Activated CD8-positive, alpha-beta memory T cell treated with anti-CD3 and anti-CD28 coated beads, Interleukin-2, amount 50 U/mL, for 48 hours (primary cell): ENCODE measurements at places on chromosomes 13 and 19.

GRCh38 chr13:32838945-32839344 lies 177.3 kb upstream of the KL start:
- no peak for DNase-seq

DNA sequence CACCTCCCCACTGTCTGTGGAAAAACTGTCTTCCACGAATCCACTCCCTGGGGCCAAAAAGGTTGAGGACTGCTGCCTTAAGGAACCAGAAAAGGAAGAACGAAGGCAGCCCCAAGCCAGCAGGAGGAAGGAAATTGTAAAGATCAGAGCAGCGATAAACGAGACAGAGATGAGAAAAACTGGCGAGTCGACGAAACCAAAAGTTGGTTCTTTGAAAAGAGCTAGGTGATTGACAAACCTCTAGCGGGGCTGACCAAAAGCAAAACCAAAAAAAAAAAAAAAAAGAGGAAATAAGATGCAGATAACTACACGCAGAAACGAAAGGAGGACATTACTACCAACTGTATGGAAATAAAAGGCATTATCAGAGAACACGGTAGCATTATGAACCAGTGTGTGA lies 76.9 kb downstream of the GADD45B start:
- DNase-seq = no peak

- DNase-seq = peak; percentile 77
Observed at GRCh38 chr19:16118489-16119033, 6.9 kb downstream of the RAB8A start.

- DNase-seq = peak; percentile 20
Observed at GRCh38 chr13:110403721-110404120, 96.6 kb downstream of the COL4A2 start.

- no peak for DNase-seq
Observed at GRCh38 chr13:79775830-79776229, 294.9 kb downstream of the NDFIP2 start.

DNA sequence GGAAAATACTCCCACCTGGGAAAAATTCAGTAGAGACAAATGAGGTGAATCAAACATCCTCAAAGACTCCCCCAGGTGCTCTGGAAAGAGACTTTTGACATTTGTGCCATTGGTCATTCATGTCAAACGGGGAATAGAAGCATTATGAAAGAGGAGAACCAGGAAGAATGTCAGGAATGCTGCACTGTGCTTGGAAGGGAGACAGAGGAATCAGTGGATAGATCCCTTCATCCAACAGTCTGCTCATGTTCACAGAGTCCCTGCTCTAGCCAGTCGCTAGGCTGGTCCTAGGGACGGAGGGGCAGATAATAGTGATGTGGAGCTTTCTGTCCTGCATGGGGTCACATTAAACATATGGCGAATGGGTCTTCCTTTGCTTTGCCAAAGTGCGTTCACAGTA lies 384.4 kb downstream of the FGF9 start:
- DNase-seq = no peak

DNA sequence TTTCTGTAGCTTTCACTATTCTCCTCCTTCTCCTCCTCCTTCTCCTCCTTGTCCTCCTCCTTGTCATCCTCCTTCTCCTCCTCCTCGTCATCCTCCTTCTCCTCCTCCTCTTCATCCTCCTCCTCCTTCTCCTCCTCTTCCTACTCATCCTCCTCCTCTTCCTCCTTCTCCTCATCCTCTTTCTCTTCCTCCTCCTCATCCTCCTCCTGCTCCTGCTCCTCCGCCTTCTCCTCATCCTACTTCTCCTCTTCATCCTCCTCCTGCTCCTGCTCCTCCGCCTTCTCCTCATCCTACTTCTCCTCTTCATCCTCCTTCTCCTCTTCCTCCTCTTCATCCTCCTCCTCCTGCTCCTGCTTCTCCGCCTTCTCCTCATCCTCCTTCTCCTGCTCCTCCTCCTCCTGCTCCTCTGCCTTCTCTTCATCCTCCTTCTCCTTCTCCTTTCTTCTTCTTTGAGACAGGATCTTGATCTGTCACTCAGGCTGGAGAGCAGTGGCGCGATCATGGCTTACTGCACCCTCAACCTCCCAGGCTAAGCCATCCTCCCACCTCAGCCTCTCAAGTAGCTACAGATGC lies 36.3 kb downstream of the TRPM4 start:
- DNase-seq = no peak

GRCh38 chr19:19185853-19186740 lies 5.9 kb downstream of the BORCS8 start:
- peak; percentile 72 for DNase-seq

DNA sequence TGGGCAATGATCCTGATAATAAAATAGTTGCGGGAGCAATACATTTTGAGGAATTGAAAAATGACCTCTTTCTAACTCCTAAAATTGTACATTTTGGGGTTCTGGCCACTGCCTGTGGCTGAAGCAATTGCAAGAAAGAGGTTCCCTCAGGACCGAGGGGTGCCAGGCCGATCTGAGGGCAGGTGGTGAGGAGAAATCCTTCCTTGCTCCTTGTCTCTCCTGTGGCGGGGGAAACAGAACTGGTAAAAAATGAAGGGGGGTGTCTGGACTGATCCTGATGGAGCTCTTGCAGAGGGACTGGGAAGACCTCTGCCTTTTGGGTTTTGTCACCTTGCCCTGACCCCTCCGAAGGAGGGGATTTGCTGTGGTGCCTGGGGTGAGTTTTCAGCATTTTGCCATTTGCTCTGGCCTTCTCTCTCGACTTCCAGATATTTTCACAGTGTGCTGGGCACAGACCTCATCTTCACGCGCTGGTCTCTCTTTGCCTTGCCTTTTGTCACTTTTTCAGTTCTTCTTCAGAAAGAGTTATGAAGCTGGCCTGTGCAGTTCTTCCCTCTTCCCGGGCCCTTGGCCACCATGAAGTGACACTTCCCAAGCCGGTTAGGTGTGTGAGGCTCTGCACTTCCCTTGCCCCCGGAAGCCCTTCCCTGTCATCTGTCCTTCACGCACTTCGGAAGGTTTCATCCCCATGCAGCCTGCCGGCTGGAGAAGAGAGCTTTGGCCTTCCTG lies 22.2 kb downstream of the NFIX start:
- DNase-seq = no peak

GRCh38 chr19:55502197-55502952 lies 14.1 kb downstream of the SSC5D start:
- no peak for DNase-seq

GRCh38 chr13:111031531-111031961 lies 83.6 kb upstream of the ARHGEF7 start:
- DNase-seq = no peak

DNA sequence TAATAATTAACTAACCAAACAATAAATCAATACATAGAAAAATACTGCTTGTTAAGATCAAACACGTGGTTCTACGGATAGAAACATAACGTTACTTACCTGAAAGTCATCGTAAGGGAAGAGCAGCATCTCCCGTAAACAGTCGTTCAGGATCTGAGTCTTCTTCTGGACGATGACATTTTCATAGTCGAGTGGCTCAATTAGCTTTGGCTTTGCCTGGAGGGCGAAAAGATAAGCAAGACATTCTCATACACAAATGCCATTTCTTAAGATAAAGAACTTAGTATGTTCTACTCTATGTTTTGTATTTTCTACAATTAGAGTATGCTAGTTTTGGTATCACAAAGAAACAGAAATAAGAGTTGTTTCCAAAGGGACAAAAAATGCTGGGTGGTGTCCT lies 22.5 kb downstream of the DOCK9 start:
- no peak for DNase-seq

DNA sequence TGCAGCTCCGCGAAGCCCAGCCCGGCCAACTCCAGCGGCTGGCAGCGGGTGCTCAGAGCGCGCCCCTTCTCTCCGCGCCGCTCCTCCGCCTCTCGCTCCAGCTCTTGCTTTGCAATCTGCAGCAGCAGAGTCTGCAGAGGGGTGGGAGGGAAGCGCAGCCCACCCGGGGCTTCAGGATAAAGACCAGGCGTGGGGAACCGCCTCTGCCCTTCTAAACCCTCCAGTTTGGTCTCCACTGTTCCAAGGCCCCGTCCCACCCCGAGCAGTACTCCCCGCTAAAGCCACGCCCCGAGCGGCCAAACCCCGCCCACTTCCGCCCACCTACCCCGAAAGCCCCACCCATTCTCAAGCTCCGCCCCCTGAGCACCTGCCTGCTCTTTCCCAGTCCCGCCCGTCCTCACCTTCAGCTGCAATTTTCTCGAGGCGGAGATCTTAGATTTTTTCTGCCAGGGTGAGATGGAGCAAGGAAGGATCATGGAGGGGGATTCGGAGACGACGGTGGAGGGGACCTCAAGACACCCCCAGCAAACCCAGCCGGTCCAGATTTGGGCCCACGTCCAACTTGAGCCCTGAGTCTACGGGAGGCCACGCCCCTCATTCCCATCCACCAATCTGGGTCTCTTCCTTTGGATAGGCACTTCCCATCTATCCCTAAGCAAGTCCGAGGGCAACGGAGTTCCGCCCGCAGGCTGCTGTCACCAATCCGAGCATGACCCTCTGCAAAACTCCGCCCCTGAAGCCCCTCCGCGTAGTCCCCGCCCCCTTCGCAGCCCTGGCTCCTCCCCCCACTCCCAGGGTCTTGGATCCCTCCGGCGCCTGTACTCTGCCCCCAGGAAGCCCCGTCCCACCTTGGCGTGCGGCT lies 1.1 kb downstream of the TNNI3 start:
- DNase-seq = peak; percentile 85

- DNase-seq = no peak
Observed at GRCh38 chr19:50628551-50628950, 11.1 kb downstream of the SYT3 start.

GRCh38 chr19:31666126-31666525 lies 316.9 kb upstream of the TSHZ3 start:
- DNase-seq = no peak

DNA sequence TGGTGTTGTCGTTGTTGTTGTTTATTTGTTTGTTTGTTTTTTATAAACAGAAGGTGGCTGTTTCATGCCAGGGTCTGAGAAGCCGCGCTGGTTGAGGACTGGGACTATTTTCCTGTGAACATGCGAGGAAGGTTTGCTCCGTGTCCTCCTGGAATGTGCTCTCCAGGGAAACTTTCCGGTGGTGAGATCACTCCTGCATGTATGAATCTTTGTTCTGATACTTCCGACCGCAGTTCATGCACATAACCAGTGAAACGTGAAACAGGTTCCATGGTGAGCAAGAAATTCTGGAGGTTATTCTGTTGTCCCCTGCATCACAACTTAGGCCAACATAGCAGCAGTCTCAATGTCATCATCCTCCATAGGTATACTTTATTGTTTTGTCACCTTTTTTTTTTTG lies 187.6 kb upstream of the ARGLU1 start:
- DNase-seq = no peak

- no peak for DNase-seq
Observed at GRCh38 chr19:7831452-7831851, 1.4 kb downstream of the EVI5L start.

- DNase-seq = no peak
Observed at GRCh38 chr13:107753291-107753690, 462.0 kb downstream of the LIG4 start.

- no peak for DNase-seq
Observed at GRCh38 chr19:30679789-30680188, 307.6 kb downstream of the ZNF536 start.

GRCh38 chr13:33879118-33879517 lies 61.2 kb downstream of the RFC3 start:
- DNase-seq = no peak

GRCh38 chr19:49767381-49767780 lies 580 bp downstream of the AP2A1 start:
- DNase-seq = no peak

GRCh38 chr19:7869453-7869909 lies 4.7 kb downstream of the PRR36 start:
- peak; percentile 93 for DNase-seq

DNA sequence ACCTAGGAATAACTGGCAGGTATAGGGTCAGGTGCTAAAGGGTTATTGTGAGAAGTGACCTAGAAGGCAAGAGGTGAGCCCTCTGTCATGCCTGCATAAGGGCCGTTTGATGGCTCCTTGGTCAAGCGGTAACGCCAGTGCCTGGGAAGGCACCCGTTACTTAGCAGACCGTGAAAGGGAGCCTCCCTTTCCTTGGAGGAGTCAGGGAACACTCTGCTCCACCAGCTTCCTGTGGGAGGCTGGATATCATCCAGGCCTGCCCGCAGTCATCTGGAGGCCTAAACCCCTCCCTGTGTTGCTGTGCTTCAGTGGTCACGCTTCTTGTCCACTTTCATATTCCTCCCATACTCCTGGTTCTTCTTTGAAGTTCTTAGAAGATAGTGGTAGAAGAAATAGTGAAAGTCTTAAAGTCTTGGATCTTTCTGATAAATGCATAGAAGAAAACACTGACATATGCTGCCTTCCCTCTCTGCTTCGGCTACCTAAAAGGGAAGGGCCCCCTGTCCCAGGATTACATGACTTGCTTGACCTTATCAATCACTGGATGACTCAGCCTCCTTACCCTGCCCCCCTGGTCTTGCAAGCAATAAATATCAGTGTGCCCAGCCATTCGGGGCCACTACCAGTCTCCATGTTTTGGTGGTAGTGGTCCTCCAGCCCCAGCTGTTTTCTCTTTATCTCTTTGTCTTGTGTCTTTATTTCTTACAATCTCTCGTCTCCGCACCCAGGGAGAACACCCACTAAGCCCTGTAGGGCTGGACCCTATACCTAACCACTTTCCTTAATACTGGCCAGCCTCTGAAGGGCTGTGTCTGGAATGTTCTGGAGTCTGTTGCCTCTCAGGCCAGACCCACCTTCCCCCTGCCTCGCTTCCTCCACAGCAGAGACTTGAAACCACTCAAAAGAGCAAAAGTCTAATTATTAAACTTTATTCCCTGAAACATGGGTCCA lies 16.1 kb upstream of the ABCC4 start:
- no peak for DNase-seq

DNA sequence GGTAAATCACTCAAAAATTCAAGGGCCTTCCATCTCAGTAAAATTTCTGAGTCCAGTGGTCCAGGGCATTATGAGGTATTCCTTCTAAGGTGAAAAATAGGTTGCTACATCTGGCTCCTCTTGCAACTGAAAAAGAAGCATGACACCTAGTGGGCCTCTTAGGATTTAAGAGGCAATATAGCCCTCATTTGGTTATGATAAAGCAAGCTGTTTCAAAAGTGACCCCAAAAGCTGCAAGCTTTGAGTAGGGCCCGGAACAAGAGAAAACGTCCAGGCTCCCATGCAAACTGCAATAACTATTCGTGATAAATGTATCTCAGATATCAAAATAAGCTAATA lies 1910.2 kb upstream of the PRR20A start:
- DNase-seq = no peak

DNA sequence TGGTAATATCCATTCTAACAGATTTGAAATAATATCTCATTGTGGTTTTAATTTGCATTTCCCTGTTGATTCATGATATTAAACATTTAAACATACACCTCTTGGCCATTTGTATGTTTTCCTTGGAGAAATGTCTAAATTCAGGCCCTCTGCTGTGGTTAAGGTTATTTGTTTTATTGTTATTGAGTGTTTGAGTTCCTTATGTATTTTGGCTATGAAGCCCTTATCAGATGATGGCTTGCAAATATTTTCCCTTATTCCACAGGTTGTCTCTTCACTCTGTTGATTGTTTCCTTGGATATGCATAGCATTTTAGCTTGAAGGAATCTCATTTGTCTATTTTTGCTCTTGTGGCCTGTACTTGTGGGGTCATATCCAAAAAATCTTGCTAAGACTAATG lies 303.6 kb downstream of the GPC5 start:
- no peak for DNase-seq
